ENCODE measurements at places on chromosomes 13 and 19.

DNA sequence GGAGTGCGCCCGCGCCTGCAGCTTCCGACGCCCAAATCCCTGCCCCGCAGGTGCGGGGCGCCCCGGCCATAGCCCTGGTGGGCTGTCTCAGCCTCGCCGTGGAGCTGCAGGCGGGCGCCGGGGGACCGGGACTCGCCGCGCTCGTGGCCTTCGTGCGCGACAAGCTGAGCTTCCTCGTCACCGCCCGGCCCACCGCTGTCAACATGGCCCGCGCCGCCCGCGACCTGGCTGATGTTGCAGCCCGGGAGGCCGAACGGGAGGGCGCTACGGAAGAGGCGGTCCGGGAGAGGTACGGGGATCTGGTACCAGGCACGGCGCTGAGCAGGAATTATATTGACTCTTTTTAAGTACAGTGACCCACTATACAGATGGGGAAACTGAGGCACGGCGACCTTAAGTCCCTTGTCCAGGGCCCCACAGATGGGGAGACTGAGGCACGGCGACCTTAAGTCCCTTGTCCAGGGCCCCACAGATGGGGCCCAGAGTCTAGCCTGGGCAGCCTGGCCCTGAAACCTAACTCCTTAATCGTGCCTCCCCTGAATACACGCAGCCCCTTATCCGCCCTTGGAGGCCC, 586 bp downstream of the MRI1 start:
- DNase-seq: no peak

DNA sequence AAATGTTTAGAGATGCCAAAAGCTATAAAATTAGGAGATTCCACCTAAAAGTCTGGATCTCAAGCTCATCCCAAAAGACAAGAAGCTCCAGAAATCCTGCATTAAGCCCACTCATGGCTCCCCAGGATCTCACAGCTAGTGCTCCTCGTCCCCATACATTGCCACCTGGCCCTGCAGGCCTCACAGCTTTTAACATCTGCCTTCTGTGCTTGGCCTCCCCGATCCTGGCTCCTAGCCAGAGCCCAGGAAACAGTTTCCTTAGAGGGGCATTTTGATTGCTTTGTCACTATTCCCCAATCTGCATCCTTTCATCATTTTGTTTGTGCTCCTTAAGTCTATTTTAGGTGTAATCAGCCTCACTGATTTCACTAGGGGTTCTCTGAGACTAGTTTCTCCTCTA, 14.5 kb upstream of the DCT start:
- DNase-seq: no peak

GRCh38 chr13:92537471-92537870, 689.1 kb upstream of the GPC6 start:
- DNase-seq: no peak

GRCh38 chr13:81224209-81224833, 883.4 kb upstream of the SPRY2 start:
- DNase-seq: no peak

GRCh38 chr19:1066748-1067340, at the start of gene ARHGAP45:
TSS of gene ARHGAP45 (plus strand) at chr19:1067167. CDS start at chr19:1067406, 239 bp downstream.
- DNase-seq: no peak

DNA sequence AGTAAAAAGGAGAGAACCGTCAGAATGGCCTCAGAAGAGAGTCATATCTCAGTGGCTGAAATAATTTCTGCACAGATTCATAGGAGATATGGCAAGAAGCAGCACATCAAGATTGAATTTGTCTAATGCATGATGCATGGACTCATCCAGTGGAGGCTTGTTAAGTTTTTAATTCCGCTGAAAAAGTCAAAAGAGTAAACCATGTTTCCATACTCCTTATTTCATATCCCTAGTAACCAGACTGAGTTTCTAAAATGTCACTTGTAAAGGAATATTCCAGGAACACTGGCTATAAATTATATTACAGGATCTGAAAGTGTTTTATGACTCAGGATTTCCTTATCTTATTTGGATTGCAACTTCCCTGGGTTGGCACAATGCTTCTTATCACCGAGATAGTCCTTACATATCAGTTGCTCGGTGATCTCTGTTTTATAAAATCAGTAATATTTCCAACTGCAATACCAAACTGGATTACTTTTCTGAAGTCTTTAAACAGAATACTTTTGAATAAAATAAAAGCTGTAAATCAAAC, 180.2 kb upstream of the TSC22D1 start:
- no peak for DNase-seq

GRCh38 chr19:4581666-4582553, 22.4 kb upstream of the SEMA6B start:
- no peak for DNase-seq

GRCh38 chr19:802498-803098, 5.3 kb downstream of the PTBP1 start:
- DNase-seq: no peak

DNA sequence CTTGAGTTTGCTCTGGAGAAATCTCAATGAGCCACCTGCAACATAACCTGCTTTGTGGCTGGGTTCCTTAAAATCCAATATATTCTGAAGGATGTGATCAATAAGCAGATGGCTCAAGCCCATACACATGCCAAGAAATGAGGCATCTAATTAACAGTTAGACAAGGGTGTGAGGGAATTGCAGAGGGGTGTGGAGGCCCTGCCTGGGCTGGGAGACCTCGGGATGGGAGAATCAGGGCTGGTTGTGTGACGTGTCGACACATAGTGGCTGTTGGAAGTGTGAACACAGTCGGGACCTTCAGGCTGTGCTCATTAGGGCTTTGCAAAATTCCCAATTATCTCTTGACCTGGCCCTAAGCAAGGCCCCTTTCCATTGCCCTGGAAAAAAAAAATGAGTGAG, 362.0 kb upstream of the TMTC4 start:
- no peak for DNase-seq

DNA sequence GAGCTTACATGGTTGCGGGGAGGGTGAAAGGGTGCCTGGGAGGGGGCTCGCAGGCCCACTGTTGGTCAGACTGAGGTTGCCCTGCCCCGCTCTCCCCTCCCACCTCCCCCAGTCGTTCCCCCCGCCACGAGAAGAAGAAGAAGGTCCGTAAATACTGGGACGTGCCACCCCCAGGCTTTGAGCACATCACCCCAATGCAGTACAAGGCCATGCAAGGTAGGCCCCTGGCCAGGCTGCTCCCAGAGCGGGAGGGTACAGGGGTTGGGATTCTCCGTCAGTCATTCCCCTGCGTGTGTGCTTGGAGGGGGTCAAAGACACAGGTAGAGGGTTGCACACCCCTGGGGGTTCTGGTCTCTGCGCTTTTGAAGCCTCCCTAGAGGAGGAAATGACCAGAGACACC, 5.6 kb downstream of the U2AF2 start:
- no peak for DNase-seq

GRCh38 chr19:27868007-27868406, 1344.9 kb downstream of the UQCRFS1 start:
- DNase-seq: no peak

- DNase-seq: peak; percentile 46
Observed at GRCh38 chr13:27182844-27183497, 11.4 kb upstream of the USP12 start.

DNA sequence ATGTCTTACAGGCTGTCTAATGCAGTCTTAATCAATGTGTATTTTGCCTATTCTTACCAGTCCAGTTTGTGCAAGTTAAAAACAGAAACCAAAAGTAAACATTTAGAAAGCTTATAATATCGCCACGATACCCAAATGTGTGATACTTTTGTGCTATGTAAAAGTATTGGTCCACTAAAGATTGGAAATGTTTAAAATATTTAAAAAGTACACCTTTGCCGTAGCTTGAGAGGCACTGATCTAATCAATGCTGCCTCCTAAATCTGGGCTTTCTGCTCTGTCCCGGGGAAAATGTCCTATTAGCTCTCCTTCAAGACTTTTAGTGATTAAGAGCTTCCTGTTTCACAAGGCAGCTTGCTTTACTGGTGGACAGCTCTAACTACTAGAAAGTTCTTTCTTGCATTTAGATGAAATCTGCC, 64.7 kb downstream of the DNAJC15 start:
- no peak for DNase-seq

- DNase-seq: no peak
Observed at GRCh38 chr13:98243929-98244272, 66.8 kb upstream of the RNF113B start.

DNA sequence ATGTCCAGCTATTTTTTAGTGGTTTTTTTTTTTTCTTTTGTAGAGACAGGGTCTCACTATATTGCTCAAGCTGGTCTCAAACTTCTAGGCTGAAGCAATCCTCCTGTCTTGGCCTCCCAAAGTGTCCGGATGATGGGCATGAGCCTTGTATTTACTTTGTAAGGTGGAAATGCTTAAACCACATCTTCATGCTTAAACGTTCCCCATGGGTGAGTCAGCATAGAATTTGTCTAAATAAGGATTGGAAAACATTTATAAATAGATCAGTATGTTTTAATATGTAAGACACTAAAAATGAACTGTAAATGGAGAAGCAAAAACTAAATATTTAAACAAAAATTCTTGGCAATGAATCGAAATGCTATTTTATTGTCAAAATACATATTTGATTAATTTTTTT, 698.0 kb downstream of the PCDH9 start:
- DNase-seq: no peak

DNA sequence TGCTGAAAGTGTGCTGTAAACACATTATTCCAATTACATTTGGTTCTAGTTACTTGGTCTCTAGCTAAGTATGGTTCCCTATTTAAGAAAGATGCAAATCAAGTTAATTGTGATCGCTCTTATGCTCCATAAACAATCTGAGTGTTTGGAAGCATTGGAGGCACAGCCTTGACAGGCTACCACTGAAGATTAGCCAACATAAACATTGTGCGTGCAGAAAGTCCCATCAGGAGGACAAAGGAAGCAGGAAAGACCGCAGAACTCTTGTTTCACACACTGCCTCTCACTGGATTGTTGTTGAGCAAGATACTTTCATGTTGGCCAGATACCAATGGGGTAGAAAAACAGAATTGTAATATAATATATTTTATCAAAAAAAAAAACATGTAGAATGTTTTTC, 814.4 kb downstream of the EFNB2 start:
- DNase-seq: no peak

GRCh38 chr13:106047859-106048258, 487.6 kb downstream of the EFNB2 start:
- DNase-seq: no peak

GRCh38 chr13:29689548-29689947, 94.1 kb upstream of the SLC7A1 start:
- DNase-seq: no peak

DNA sequence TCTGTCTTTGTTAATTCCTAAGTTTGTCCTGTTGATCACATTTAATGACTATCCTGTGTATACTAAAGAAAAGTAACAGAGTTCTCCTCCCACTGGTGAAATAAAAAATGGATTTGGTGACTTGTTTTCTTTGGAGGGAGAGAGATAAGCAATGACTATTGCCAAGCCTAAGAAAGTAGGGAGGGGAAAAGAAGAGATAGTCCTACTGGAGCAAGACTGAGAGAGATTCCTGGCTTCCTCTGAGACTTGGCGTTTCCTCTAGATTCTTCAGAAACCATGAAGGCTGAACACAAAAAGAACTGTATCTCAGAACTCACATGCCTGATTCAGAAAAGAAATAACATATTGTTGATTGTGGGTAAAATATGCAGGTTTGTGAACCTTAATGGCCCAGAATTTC, 406.5 kb downstream of the FOXO1 start:
- no peak for DNase-seq

DNA sequence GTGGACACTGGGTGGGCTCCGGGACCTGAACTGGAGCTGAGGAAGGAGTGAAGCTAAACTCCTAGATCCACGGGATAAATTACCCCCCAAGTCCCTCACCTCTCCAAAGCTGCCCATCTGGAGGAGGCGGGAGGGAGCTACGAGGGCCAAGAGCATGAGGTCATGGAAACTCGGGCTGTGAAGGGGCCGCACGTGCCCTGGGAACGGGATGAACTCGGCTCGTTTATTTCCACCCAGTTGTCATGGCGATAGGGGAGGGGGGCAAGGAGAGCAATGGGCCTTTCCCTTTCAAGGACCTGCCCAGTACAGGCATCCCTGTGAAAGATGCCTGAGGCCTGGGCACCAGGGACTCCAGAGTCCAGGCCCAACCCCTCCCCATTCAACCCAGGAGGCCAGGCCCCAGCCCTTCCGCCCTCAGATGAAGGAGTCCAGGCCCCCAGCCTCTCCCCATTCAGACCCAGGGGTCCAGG, 3.8 kb downstream of the PPP1R12C start:
- DNase-seq: peak; percentile 31

DNA sequence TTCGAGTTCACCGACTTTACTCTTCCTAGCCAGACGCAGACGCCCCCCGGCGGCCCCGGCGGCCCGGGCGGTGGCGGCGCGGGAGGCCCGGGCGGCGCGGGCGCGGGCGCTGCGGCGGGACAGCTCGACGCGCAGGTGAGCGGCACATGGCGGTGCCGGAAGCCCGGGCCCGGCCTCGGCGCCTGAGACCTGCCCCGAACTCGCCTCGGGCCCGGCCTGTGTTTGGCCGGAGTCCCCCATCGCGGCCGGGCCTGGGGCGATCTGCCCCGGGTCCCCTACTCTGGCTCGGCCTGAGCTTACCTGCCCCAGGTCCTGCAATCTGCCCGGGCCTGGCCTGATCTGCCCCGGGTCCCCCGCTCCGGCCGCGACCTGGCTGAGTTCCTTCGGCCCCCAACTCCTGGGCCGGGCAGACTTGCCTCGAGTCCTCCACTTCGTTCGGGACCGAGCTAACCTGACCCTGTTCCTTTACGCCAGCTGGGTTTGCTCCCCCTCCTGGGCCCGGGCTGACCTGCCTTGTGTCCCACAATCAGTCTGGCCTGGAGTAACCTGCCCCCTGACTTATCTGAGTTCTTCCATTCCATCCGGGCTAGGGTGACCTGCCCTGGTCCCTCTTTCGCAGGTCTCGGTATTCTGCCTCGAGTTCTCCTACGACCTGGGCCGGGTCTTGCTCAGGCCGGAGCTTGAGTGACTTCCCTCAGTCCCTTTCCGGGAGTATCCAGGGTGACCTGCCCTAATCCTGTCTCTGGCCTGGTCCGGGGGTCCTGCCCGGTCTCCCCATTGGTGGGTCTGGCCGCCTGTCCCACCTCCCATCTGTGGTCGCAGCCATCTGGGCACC, 764 bp downstream of the UPF1 start:
- no peak for DNase-seq

DNA sequence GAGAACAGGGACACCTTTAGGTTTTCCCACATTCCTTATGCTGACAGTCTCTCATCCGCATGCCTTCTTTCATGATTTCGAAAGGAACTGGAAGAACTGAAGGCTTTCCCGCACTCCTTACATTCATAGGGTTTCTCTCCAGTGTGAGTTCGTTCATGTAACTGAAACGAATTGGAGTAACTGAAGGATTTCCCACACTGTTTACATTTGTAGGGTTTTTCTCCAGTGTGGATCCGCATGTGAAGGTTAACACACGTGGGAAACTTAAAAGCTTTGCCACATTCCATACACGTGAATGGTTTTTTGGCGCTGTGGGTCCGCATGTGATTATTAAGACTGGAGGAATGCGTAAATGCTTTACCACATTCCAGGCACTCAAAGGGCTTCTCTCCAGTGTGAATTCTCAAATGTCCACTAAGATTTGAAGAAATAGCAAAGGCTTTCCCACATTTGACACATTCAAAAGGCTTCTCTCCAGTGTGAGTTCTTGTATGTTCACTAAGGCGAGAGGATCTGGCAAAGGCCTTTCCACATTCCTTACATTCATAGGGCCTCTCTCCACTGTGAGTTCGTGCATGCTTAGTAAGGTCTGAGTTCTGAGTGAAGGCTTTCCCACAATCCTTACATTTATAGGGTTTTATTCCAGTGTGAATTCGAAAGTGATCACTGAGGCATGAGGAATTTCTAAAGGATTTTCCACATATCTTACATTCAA, 22.0 kb downstream of the ZNF266 start:
- DNase-seq: no peak

- DNase-seq: no peak
Observed at GRCh38 chr19:50486823-50487515, 10.3 kb upstream of the GARIN5A start.
